ENCODE measurements at places on chromosomes 7 and 10.

DNA sequence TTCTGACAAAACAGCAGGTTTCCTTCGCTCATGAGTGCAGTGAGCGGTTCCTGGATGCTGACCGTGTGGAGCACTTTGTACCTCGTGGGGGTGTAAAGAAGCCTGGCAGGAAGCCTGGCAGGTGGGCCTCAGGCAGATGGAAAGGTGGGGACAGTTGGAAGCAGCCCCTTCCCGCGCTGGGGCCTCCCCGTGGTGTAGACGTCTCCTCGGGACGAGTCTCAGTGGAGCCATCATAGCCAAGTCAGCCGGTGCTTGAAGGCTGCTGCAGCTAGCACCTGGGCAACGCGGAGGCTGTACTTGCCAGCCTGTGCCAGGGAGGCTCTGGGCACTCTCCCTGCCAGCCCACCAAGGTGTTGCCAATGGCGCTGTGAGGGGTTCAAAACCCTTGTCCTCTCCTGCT lies 154.5 kb downstream of the WDR37 start:
- DNase-seq: no peak

GRCh38 chr10:104336821-104337467 lies 1.3 kb downstream of the ITPRIP start:
- DNase-seq: no peak

DNA sequence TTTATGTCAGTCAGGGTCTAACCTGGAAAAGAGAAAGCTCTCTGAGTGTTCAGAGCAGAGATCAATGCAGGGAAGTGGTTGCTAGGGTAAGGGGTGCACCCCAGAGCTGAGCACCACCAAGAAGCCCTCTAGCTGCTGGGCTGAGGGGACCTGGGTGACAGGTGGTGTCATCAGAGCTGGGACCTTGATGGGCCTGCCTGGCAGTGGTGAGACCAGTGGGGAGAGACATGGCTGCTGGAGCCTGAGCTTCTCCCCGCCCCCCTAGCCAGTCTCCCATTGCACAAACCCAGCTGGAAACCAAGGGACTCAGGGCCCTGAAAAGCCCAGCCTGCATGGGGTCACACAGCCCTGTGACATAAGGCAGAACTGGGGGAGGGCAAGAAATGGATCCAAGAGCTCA lies 49.1 kb upstream of the OSBPL3 start:
- no peak for DNase-seq

- no peak for DNase-seq
Observed at GRCh38 chr7:157035302-157035701, 24.8 kb upstream of the MNX1 start.

DNA sequence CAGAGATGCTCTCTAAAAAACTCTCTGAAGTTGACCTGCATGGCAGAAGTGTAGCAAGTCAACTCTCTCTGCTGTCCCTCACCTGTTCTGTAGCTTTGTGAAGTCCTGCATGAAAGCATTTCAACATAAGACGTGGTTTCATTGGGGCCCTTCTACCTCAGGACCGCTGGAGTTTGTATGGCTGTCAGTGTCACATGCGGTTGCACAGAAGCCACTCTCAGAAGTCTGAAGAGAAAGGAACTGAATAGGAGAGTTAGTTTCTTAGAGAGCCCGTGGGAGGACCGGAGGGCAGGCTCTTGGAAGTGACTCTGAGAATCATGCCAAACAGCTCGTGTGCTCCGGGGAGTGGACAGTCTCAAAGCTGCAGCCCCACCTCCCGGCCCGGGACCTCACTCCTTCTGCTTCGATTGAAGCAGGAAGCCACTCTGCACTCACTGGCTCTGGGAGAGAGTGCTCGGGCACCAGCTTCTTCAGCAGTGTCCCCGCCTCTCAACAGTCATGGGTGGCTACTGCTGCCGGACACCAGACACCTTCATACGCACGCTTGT lies 486.7 kb downstream of the SDK1 start:
- DNase-seq: no peak

DNA sequence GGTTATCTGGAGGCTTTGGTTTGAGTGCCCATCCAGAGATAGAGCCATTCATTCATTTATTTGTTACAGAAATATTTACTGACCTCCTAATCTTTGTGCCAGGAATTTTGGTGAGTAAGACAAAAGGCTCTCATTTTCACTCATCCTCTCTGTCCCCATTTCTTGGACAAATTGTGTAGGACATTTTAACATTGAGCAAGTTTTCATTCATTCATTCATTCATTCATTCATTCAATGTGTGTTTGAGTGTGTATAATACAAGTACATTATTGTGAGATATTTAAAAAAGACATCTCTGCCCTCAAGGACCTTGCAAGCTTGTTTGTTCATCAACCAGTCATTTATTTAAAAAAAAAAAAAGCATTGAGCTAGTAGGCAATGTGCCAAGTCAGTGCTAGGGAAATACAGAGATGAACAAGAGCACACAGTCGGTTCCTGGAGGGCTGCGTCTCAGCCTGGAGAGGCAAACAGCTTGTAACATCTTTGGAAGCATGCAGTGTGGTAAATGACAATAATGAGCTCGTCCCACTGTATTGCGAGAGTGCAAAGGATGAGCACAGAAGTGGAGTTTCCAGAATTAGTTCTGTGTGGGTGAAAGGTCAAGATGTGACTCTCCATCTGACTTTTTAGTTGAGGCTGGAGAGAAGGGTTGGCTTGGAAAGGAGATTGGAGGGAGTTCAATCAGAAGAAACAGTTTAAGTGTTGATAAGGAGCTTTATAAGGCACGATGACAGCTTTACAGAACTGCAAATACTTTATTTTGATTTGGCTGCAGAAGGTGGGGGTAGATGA lies 50.5 kb upstream of the HBP1 start:
- DNase-seq: no peak

DNA sequence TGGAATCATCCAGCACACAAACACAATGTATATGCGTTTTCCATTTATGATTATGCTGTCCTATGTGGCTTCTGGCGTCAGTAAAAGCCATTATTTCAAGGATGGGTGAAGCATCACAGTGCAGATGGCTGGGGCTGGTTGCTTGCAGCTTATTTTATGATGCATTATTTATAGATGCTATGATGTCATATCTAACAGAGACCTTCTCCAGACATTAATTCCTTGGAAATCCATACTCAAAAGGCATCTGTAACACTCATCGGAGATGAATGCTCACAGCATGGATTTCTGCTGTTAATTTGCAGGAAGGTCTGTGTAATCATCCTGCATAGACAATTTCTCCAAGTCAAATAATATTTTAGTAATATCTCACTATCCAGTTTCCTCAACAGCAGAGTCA lies 7.2 kb downstream of the RGS10 start:
- DNase-seq: no peak

DNA sequence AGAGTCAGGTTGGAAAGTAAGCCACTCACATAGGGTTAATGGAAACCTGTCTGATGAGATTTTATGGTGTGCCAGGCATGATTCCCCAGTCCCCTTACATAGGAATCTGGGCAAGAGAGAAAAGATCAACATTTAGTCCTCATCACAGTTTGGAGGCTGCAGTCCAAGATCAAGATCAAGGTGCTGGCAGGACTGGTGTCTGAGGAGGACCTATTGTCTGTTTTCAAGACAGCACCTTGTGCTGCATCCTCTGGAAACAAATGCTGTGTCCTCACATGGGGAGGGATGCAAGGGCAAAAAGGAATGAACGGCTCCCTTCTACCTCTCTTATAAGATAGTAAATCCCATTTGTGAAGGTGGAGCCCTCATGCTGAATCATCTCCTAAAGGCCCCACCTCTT lies 244.8 kb upstream of the GALNT17 start:
- no peak for DNase-seq

DNA sequence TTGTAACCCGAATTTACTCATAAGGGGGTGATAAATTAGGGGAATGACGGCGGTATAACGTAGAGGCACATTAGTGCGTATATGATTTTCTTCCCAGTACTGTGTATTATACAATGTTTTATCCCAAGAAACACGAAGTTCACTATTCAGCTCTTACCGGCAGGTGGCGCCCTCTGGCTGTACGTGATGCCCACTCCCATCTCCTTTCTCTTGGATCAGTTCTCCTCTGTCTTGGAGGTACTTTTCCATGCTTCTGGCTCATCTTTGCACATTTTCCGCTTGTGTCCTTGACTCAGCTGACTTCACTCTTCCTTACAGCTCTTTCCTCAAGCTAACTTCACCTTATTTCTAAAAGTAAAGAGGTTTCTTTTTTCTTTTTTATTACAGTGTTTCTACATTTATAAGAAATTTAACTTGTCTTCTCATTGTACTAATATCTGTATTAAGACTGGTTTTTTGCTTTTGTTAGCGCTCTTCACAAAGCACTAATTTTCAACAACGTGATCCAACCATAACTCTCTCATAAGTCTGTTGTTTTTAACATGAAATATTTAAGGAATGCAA lies 21.3 kb downstream of the TMEM176B start:
- peak; percentile 87 for DNase-seq

DNA sequence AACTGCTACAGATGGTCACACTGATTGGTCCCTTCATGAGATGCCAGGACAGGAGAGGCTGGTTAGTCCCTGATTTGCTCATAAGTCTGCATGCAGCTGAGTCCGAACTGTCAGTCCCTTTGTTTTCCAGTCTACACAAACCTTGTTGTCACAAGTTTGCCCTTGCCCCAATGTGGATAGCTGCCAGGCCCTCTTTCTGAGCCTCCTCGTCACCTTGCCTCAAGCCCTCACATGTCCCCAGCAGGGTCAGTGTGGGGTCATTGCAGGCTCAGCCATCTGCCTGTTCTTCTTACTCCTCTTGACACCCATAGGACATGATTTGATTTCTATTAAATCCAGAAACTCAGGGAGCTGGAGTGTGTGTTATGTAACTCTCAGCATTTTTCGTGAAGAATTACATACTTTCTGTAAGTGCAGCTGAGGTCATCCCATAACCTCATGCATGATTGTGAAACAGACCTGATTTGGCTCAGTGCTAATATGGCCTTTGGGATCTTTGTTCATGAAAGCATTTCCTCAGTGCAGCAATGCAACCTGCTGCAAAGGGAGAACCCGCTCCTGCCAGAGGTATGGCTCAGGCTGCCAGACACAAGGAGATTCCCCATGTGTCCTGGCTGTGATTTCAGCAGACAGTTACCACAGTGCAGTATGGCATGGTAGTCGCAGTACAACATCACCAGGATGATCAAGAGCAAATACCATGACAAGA lies 70.0 kb upstream of the ZMIZ2 start:
- peak; percentile 28 for DNase-seq

GRCh38 chr7:130309986-130310385 lies 17.0 kb downstream of the CPA4 start:
- DNase-seq: no peak

DNA sequence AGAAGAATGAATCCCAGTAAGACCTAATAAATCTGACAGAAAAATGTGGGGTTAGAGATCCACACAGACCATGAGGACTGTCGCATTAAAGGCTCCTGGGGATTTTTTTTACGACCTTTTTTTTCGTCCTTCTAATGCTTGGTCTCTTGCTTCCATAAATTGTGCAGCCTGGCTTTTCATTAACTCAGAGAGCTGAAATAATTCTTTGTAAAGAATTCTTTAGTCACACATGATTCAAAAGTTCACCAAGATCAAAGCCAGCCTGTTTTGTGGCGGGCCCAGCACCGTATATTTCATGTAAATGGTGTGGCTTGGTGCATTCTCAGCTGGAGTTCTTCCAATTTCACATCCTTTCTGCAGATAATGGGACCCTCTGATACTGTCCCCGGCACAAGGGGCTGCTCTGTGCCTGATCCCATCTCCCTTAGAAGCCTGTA lies 206.6 kb upstream of the BMPER start:
- no peak for DNase-seq

DNA sequence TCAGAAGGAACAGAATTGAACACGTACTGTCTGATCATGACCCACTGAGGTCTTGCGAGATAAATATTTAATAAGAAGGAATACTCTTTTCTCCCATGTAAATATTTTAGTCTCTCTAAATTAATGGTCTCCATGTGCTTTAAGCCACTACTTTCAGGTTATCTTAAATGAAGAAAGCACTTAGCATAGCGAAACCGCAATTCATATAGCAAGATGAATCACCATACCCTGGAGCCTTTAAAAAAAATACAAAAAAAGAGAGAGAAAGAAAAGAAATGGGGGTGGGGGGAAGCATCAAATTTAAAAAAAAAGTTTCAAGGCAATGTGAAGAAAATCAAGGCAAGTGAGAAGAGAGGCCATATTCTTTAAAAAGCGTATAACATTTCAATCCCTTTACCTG lies 82.5 kb downstream of the CTTNBP2 start:
- no peak for DNase-seq

DNA sequence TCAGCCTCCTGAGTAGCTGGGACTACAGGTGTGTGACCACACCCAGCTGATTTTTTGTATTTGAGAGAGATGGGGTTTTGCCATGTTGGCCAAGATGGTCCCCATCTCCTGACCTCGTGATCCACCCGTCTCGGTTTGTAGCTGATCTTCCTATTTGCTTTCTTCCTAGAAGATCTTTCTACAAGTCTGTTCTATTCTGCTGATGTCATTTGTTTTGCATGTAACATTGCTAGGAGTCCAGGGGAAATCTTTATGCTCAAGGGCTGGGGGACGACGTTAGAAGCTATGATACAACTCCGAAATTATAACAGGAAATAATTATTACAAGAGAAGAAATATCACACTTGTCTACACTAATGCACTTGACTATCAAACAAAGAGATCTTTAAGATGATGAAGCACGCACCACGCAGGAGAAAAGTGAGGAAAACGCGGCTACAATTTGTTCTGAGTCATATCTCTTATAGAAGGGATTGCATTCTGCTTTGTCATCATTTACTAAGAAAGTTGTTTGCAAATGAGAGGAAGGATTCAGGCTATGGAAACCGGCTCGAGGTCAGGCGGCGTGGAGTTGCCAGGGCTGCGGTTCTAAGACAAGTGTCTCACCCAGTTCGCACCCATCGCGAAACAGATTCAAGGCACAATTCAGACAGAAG lies 103.0 kb upstream of the CARD11 start:
- DNase-seq: no peak

DNA sequence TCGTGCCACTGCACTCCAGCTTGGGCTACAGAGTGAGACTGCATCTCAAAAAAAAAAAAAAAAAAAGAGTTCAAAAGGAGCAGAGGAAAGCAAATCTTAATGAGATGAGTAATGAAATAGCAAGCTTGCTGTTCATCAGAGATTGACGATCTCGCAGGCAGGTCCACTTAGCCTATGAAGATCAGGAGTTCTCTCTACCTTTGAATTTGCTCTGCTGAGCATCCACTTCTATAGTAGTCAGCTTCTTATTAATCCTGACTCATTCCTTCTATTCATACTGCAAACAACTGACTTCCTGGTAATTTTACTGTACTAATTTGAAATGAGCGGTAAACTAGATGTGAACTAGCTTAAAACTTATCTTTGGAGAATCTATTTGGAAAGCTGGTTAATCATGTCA lies 1014.6 kb downstream of the GATA3 start:
- DNase-seq: no peak

DNA sequence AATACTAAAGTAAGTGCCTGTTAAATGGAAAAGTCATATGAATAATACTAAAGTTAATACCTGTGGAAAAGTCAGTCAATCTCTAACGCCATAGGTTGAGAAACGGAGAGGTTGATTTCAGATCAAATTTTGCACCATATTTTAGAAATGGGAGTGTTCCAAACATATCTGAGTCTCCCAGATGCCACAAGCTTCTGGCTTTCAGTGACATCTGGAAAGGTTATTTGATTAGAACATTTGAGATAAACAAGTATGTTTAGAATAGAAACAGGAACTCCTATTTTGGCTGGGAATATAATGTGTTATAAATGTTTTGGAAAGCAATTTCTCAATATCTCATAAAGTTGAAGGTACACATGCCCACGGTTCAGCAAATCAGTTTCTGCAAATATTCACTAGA lies 5.8 kb downstream of the MACC1 start:
- DNase-seq: no peak

Measured in muscle of arm (tissue), 14 donors.